ENCODE measurements at places on chromosomes 6 and 20.

- no peak for DNase-seq
Measured at GRCh38 chr20:19100975-19101374, 111.5 kb upstream of the SLC24A3 start.

GRCh38 chr6:130681028-130681427 is 146.2 kb upstream of the SMLR1 start:
- DNase-seq: no peak

DNA sequence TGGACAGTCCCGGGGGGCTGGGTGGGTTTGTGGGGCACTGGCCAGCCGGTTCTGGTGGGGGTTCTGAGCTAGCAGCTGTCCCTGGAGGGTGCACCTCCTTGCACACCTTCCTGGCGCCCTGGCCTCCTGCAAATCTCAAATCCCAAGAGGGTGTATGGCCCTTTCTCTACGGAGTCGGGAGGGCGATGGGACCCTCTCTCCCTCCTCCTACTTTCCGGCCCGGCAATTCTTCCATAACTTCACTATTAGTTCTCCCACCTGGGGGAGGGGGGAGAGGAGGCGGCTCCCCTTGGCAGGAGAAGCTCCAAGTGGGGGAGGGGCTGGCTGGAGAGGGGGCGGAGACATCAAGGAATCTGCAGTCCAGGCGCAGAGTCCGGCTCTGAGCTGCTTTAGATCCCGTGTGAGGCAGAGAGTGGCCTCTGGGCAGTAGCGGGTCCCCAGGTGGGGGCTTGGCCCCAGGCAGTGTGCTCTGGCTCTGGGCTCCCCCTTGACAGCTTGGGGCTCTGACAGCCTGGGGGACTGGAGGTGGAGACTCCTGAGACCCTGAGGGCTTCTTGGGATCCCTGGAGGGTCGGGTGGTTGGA is 1.4 kb upstream of the LAMA5 start:
- no peak for DNase-seq

- no peak for DNase-seq
Measured at GRCh38 chr6:110755411-110755834, 59.8 kb downstream of the CDK19 start.

DNA sequence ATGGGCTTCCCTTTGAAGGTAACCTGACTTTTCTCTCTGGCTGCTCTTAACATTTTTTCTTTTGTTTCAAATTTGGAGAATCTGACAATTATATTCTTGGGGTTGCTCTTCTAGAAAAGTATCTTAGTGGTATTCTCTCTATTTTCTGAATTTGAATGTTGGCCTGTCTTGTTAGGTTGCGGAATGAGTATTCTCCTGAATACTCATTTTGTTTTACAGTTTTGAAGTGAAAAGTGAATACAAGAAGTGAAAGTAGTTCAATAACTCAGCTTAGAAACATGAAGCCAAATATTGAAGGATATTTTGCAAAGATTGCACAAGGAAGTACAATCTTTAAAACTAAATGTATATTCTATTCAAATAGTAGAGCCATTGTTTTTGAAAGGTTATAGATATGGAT is 120.2 kb upstream of the MAP3K4 start:
- DNase-seq: no peak

DNA sequence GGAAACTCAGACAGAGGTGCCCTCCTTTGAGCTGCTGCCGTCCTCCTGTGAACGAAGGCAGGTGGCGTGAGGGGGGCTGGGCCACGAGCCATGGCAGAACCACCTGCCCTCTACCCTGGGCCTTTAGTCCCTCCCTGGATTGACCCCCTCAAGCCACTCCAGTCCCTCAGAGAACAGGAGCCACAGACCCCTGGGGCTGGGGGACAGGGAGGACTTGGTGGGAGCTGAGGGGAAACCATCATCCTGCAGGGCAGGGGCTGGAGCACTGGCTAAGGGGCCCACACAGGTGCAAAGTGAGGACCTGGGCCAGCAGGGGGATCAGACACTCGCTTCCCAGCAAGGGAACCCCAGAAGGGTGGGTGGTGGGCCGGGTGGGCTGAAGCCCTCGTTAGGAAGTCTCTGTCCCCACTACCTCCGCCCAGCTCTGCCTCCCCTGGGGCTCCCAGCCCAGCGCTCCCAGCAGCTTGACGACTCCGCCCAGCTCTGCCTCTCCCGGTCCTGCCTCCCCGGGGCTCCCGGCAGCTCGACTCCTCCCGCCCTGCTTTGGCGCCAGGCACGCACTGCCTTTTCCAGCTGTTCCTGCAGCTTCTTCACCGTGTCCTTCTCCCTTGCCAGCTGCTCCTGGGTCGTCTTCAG is 44.4 kb downstream of the DSTN start:
- no peak for DNase-seq

DNA sequence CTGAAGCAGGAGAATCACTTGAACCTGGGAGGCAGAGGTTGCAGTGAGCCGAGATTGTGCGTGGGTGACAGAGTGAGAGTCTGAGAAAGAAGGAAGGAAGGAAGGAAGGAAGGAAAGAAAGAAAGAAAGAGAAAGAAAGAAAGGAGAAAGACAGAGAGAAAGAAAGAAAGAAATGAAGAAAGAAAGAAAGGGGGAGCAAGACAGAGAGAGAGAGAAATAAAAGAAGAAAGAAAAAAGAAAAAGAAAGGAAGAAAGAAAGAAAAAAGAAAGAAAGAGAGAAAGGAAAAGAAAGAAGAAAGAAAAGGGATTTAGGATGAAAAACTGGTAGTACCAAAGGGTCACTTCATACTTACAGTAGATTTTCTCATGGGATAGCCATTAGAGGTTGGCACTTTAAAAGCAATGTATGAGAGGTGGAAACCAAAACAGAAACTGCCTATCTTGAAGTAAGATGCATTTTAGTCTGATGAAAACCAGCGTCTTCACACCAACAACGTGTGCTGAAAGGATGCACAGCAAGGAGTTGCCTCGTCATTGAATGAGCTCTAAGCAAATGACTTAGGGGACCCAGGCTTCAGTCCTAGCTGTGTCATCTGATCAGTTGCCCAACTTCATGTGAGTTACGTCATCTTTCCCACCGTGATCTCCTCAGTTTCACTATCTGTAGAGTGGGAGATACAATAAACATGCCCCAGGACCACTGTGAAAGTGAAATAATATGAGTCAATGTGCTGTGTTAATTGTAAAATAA is 133.9 kb upstream of the NEDD9 start:
- DNase-seq: no peak

DNA sequence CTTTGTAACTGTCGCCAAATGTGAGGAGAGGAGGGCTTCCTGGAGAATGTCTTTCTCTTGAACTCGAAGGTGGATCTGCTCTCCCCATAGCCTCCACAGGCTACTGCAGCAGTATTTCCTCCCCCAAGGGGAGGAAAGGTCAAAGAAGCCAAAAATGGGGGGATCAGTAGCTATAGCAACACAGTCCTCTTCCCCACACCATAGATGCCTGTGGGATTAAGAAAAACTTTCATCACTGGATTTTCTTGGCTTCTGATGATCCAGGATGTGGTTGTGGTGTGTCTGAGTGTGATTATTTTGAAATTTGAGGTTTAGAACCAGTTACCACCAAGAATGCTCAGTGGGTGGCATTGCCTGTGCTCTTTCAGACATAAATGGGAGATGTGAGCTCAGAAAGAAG is 140.1 kb upstream of the SPACA1 start:
- DNase-seq: no peak

DNA sequence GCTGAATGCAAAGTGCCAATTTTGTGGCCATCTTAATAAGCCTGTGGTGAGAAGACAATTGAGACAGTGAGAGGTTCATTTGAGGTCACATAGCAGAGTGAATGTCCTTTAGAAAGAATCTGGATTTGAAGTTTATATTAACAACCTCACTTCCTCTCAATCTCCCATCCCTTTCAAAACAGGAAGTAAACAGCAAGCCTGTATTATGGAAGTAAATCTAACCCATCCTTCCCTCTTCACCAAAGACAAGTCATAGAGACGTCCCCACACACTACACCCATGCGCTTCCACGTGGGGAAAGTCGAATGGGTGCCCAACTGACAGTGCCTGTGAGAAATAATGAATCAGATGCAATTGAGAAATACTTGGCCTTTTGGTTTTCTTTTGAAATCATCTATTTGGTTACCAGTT is 28.8 kb upstream of the CCND3 start:
- DNase-seq: no peak

GRCh38 chr6:51915098-51915497 is 172.3 kb downstream of the PKHD1 start:
- DNase-seq: no peak

GRCh38 chr6:11712760-11713159 is 65.8 kb downstream of the ADTRP start:
- no peak for DNase-seq

GRCh38 chr6:106794129-106794528 is 164.8 kb downstream of the QRSL1 start:
- DNase-seq: no peak

- DNase-seq: no peak
Measured at GRCh38 chr6:27263886-27264285, 16.4 kb downstream of the PRSS16 start.

GRCh38 chr6:97316978-97317377 is 34.0 kb upstream of the MMS22L start:
- no peak for DNase-seq

- no peak for DNase-seq
Measured at GRCh38 chr6:123150076-123150475, 154.0 kb downstream of the CLVS2 start.

DNA sequence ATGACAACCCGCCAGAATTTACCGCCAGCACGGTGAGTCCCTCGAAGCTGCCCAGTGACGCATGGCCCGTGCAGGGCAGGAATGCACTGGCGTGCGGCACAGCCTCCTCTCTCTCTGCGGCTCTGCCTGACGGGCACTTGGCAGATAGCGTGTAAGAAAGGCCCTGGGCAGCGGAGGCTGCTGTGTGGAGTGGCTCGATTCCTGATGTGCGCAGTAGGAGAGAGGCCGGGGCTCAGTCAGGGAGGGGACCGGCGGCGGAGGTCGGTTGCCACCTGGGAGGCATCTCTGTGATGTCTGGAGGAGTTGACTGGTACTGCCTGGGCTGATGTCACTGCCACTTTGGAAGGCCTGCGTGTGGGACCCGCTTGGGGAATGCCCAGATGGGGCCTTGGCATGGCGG is 170.7 kb downstream of the TAF4 start:
- no peak for DNase-seq

GRCh38 chr6:131782764-131783163 is 25.1 kb upstream of the ENPP1 start:
- DNase-seq: no peak

Data from stimulated activated CD4-positive, alpha-beta T cell treated with anti-CD3 and anti-CD28 coated beads, TNF-alpha, amount 100 ng/mL, for 1 hour (primary cell).